ENCODE measurements at places on chromosomes 6 and 20.

DNA sequence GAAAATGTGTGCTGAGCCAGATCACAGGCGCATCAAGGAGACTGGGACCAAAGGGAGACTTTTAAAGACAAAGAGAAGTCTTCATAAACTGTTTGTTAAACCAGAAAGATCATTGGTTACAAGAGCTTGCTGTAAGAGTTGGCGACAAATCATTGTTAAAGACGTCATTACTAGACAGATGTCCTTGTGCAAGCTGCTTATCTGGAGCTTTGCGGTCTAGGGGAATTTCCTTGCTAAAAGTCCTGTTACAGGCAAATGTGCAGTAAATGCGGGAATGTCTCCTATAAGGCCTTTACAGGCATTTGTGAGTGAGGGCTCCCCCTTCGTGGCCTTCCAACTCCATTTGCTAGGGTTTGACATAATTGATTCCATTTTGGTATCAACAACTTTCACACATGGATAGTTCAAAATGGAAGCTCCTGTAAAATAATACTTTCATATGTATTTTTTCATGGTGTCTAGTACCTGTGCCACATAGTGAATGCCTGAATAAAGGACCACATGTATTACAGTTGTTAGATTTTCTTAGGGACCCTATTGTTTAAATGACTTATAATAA is 362.4 kb downstream of the UTRN start:
- no peak for DNase-seq

DNA sequence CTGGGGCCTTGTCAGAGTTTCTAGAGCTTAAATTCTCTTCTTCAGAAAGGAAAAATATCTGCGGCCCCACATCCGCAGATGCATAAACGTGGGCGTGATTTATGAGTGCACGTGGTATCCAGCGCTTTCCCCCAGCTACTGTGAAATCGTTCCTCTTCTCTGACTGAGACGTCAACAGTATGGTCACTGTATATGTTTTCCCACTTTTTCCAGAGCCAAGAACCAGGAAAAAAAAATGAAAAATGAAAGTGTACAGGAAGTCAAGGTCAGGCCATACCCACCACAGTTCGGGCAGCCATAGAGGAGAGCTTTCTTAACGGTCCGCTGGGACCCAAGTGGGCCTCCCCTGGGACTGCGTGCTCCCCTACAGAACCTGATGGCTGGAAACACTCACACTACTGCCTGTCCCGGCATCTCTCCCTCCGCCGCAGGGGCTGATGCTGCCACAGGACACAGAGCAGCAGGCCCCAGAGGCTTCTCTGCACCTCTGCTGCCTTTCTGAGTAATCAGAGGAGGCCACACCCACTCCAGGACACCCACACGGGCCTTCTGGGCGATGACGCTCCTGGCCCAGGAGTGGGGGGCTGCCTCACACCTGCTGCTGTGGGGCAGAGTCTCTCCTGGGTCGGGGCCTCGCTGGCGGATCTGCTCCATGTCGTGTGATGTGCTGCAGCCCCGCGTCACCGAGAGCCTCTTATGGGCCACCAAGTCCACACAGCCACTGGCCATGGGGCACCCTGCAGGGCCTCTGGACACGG is 16.4 kb upstream of the STX16 start:
- DNase-seq = peak; percentile 29

- DNase-seq = no peak
Observed at GRCh38 chr6:3088446-3088845, 20.2 kb downstream of the RIPK1 start.

- no peak for DNase-seq
Observed at GRCh38 chr20:37172836-37173235, 6.3 kb upstream of the RPN2 start.

DNA sequence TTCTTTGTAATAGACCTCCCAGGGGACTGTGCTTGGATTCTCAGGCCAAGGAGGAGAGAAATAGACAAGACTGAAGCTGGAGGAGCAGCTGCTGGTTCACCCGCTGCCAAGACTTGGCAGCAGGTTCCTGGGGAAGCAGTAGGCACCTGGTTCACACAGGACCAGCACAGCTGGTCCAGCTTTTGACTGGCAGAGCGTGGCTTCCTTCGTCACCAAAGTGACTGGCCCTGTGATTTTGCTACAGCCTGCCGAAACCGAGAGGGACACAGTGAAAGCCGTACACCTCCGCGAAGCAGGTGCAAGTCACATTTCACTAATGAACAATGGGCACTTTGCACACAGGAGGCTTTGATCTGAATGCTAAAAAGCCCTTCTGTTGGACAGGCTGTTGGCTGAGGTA is 199.0 kb downstream of the RNF144B start:
- DNase-seq = no peak

DNA sequence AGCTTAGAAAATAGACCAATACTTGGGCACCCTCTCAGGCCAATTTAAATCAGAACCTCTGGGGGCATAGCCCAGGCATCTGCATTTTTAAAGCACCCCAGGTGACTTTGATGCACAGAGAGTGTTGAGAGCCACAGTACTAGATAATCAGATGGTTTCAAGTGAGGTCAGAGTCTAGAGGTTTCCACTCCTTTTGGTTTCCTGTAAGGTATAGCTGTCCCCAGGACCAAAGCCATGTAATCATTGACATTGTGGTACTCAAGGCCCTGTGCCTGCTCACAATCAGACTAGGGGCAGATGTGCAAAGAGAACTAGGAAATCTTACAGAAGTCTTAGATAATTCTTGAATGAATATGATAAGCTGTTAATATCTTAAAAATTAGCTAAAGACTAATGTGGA is 9.1 kb downstream of the FILIP1 start:
- DNase-seq = no peak

DNA sequence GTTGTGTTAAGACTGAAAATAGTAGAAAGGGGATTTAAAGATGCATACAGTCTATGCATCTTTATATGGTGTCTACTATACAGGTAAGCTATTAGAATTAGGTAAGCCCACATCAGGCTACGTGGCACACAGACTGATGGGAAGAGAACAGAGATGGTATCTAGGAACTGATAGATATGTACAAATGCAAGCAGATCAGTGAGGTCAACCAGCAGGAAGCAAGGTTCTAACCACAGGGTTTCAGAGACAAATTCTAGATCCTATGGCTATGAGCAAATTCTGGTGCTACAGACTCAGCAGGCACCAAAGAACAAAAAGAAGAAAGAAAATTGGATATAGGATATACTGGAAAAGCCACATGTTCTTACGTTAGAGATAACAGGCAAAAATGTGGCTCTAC is 110.6 kb downstream of the TRDN start:
- DNase-seq = no peak

DNA sequence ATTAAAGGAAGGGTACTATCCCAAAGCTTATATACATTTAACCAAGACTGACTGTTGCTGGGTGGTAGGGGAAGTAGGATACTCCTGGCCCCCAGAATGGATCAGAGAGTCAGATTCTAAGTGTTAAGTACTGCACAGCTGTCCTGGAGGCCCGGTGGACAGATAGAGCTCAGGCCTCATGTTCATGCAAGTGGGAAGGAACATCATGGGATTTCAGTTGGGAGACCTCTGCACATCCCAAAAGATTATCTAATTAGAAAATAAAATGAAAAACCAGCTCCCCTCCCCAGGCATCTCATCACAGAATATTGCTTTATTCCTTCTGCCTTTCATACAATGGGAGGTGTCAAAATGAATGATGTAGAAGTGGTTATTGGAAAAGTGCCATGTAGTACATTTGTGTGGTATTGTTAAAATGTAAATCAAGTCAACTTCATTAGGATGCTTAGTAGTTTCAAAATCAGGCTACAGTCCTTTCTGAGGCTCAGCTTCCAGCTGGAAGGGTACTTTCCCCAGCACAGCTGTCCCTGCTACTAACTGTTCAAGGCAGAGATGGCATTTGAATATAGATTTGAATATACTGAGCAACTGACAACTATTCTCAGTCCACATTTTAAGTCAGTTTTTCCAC is 82.9 kb downstream of the SLC35B3 start:
- no peak for DNase-seq

DNA sequence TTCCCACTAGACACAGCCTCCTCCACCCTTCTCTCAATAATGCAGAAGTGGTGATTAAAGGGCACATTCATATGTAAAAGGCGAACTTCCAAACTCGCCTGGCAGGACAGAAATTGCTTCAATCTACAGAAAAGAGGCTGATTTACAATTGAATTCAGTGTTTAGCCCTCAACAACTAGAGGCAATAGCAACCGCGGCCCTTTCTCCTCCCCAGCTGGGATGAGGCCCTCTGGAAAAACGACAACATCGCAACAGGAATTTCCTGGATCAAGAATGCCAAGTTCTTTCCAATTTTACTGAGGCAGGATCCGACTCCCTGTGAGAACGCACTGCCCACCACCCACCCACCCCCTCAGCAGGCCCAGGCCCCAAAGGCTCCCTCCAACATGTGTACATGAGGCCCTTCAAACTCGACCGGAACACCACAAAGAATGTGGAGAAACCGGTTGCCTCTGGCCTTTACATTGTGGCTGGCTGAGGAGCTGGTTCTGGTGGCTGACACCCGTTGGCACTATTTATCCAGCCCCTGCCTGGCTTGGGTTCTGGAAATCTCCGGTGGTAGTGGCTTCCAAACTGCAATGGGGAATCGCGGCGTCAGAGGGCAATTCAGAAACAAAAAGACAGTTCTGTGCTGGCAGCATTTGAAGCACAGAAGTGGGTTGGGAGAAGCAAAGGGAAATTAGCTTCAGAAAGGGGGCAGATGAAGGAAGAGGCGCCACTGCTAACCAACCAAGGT is 36.8 kb downstream of the ZMYND8 start:
- no peak for DNase-seq
